Activated CD4-positive, CD25-positive, alpha-beta regulatory T cell (primary cell): ENCODE measurements at places on chromosomes 7 and 10.

- no peak for DNase-seq
These were observed 105.2 kb downstream of the PRKCQ start for GRCh38 chr10:6474871-6475270.

GRCh38 chr10:36280321-36280741 lies 638.2 kb upstream of the FZD8 start:
- DNase-seq, result no peak

DNA sequence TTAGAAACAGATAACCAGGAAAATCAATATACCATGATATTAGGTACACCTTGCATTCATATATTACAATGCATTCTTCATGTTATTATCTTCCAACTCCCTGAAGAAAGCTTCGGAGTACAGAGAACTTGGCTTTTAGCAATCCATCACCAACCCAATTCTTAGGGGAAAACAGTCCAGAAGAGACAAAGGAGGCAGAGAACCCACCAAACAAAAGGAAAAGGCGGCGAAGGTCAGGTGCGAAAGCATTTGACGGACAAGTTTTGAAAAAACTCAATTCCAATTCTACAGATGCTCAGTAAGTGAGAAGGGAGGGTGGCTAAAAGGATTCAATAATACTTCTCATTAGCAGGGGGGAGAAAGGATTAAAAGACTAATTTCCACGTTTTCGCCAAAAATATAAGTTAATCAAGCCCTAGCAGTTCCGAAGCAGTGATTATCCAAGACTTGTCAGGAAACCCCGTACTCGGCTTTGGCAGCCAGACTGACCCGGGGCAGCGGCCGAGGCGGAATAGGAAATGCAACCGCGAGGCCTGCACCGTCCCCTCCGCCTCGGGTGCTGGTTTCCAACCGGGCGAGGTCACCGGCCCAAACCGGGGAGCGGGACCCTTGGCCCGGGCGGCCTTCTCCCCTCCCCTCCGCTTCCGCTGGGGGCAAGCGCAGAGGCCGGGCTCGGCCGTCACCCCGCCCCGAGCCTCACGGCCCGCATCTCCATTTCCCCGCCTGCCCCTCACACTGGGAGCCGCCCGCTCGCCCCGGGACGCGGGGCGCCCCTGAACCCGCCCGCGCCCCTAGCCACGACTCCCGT lies 747 bp downstream of the GDI2 start:
- no peak for DNase-seq

GRCh38 chr10:25522294-25522693 lies 347.5 kb downstream of the GPR158 start:
- no peak for DNase-seq

GRCh38 chr7:149681274-149681673 lies 92.1 kb downstream of the ZNF467 start:
- no peak for DNase-seq

DNA sequence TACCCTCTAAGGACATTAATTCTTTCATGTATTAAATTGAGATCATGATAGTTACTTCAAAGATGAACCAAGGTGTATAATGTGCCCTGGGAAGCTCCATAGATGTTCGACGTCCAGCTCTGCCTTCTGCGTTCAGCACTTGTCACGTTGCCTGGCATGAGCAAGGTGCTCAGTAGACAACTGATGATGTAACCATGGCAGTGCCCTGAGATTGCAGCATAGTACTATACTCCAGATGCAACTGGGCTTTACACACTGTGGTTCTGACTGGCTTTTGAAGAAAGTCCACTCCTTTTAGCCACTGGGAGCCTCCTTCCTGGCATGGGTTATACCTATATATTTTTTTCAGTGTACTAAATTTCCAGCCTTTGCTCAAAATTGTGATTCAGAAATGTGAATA lies 355.8 kb upstream of the SORCS1 start:
- DNase-seq, result no peak

DNA sequence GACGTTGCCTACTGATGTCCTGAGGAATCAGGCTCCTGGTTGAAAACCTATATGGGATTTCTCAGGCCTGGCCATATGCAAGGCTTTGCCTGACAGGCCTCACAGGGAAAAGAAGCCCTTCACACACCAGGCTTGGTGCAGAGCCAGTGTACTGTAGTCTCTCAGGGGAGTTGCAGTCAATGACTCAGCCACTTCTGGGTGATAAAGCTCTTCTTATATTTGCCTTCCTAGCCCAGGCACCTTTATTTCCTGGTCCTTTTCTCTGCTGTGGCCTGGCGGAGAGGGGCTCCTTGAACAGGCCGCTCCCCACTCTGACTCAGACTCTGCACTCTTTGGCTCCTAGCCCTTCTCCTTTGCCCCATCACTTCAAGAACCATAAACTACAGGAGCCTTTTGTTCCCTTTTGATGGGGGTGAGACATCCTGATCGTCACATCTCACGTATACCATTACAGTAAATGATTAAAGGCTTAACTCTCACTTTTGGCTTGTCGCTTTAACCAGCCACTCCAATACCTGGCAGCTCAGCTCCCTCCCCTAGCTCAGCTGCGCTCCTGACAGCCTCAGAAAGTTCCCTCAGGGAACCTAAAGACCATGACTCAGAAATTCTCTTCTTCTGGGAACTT lies 33.5 kb downstream of the DPY19L1 start:
- no peak for DNase-seq

- DNase-seq, result no peak
These were observed 4.0 kb upstream of the SH2B2 start for GRCh38 chr7:102282465-102283362.

- DNase-seq, result no peak
These were observed 41.9 kb downstream of the DPCD start for GRCh38 chr10:101629837-101630632.

DNA sequence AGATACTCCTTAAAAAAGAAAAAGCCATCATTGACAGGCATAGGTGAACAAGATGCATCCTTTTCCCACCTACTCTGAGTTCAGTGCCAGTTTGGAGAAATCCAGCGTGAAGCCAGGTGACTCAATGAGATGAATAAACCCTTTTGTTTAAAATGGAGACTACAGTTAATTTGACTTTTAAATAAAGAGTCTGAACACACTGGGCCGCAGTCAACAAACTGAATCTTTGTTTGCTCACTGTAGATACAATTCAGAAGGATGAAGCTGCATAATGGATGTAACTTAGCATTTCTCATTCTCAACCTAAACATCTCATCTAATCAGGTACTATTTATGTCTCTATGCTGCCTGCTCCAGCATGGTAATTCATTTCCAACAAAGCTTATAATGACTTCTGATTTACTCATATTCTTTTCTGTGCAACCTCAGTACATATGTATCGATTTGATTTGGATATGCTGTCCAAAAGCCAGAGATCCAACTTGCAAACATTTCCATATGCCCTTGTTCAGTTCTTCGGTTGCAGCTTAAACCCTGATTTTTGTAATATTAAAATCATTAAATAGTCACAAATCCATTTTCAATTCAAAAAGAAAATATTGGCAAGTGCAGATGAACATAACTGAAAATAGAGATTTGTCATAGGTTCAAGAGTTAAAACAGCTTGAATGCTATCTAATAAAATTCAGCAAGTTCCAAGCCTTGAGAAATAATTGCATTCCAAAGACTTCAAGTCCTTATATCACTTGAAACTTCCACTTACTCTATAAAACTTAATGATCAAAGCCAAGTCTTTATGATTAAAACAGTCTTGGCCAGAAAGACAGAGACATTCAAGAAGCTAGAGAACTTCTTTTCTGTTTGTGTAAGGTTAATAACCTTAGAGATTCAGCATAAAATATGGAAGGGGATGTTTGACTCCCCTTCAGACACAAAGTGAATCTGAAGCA lies 67.8 kb downstream of the CPVL start:
- no peak for DNase-seq

- no peak for DNase-seq
These were observed 3.9 kb downstream of the ADD3 start for GRCh38 chr10:110011681-110012080.

DNA sequence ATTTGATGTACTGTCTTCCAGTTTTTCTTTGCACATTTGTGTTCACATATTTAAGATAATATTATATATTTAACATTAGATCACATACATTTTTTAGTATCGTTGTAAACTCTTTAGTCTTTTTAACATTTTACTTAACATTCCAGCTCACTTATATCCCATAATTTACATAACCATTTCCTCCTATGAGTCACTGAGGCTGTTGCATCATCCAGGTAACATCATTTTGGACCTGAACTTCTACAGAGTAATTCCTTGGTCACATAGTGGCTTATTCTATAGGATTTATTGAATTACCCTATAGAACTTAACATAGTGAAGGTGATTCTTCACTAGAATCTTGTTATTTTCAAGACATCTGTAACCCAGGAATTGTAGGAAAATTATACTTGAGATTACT lies 194.4 kb downstream of the POU6F2 start:
- DNase-seq, result no peak

- no peak for DNase-seq
These were observed 203.8 kb downstream of the CCDC3 start for GRCh38 chr10:12797471-12798262.

DNA sequence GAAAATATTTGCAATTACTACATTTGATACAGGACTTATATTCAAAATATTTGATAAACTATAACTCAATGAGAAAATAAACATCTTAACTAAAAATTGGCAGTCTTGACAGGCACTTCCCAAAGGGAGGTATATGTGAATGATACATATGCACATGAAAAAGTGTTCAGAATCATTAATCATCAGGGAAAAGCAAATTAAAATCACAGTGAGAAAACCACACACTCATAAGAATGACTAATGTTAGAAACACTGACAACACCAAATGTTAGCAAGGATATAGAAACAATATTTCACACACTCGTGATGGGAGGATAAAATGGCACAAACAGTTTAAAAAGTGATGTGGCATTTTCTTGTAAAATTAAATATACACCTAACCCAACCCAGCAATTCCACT lies 4.1 kb upstream of the VPS26A start:
- no peak for DNase-seq

DNA sequence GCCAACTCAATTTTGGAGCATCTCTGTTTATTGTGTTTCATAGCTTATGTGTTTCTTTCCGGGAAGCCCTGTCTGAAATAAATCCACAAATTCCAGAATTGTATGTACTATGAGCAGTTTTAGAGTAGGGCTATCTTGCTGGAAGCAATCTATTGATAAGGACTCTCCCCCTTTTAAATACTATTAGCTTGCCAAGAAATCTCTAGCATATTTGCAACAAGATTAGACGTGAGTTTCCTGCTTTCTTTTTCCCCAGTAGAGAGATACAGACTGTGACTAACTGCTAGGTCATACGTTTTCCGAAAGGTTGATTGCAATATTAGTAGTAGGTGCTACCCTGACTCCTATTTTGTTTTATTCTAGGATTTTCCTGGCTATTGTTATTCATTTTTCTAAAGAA lies 277.0 kb downstream of the MALRD1 start:
- no peak for DNase-seq

- DNase-seq, result no peak
These were observed 154.7 kb downstream of the PON1 start for GRCh38 chr7:95169678-95170077.
